Brain (organoid and tissue), 16 donors: ENCODE measurements at places on chromosomes 4 and X. TPM values are rescaled to one million over a fixed set of nuclear protein-coding genes. Genes with fewer than 3 reads are reported as not detected.

DNA sequence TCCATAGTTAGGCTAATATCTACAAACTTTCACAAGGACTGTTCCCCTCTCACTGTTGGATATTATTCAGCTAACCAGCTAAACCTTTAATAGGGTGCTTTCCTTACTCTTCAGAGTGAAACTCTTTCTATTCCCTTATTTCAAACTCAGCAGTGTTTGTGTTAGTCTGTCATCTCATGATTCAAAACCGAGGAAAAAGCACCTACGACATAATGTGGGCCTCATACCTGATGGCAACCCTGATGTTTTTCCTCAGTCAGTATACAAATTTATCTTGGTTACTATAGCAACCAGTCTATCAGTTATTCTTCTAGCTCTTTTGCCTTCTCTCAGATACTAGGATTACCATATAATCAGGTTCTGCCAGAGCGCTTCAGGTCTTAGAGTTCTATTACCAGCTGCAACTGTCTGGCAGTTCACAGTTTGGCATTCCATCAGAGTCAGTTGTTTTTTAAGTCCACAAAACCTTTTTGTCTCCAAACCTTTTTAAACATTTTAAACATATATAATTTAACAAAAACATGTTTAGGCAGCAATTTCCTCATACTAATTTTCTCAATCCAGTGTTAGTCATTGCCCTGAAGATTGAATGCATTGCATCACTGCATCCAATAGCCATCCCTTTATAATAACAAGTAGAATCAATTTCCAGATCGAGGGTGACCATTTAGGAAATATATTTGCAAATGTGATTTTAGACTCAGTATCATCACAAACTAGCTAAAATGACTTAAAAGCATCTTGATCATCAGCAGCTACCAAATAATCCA lies 7.4 kb downstream of the WDR44 start:
- no peak for DNase-seq

MAGEB10 gene
- polyA plus RNA-seq = not detected

DNA sequence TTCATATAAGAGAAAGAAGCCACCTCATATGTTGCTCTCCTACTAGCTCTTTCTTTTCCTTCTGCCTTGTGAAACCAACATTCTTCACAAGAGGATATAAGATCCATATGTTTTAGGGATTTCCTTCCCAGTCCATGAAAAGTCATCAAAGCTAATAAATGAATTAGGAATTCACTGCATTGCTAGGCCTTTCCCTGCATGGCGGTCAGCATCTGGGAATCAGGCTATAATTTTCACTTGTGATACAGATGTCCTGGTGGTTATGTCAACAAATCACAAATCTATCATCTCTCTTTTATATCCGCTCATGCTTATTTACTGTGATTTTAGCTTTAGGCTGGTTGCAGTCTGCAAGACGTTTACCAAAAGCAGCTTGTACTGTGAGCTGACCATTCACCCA lies 510.0 kb downstream of the NLGN4X start:
- DNase-seq = no peak

- no peak for DNase-seq
These were observed 11.4 kb downstream of the TMEM165 start for GRCh38 chr4:55407119-55407518.

DNA sequence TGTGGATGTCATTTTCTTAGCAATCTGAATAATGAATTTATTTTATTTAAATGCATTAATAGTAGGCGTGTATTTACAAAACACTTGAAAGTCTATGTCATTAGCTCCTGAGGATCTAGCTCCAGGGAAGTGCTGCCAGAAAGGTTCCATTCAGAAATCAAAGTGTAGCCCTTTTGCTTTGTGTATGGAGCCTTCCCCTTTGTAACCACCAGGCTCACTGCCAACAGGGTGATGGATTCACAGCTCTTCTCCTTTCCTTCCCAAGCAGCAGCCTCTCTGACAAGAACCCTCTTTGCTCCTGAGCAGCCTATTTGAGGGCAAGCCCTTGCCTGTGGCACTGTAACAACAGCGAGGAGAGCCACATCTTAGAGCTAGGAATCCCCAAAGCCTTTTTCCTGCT lies 286.0 kb upstream of the RASGEF1B start:
- peak; percentile 65 for DNase-seq

GAGE2A gene
- polyA plus RNA-seq = not detected

DNA sequence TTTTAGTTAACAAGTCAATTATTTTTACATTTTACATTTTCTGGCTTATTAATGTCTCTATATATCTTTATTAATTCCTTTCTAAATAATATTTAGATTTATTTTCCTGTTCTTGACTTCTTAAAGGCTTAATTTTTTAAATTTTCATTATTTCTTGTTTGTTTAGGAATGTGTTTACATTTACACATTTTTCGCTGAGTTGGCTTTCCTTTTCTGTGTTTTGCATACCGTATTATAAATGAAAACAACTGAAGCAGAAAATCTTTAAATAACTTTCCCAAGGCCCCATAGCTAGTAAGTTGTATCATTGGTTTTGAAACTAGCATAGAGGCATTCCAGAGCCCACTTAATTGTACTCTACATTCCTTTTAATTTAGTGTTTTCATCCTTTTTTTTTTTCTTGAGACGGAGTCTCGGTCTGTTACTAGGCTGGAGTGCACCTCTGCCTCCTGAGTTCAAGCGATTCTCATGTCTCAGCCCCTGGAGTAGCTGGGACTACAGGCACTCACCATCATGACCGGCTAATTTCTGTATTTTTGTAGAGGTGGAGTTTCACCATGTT lies 261.6 kb downstream of the IQCM start:
- no peak for DNase-seq

GRCh38 chr4:184895012-184895695 lies 69.4 kb upstream of the ACSL1 start:
- no peak for DNase-seq

DDX53 gene
- not detected for polyA plus RNA-seq

GRCh38 chrX:149629730-149630387 lies 1.7 kb downstream of the TMEM185A start:
- no peak for DNase-seq

- no peak for DNase-seq
These were observed 8.3 kb upstream of the GJB1 start for GRCh38 chrX:71214604-71215337.

DNA sequence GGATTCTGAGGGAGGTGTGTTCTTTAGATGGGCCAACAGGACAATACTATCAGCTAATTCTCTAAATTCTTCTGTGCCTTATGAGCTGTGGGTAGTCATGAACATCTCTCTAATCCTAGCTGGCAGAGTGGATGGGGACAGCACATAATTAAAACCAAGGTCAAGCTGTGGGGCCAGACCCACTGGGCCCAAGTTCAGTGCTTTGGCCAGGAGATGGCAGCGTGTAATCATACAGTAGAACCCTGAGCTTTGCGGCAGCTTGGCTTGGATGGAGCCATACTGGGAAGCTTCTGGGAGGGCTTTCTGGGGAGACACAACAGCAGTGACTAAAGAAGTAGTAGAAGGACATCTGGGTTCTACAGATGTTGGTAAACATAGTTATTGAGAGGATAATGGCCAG lies 140.3 kb upstream of the CXCL13 start:
- no peak for DNase-seq

PGAM4 gene
- polyA plus RNA-seq = not detected

DNA sequence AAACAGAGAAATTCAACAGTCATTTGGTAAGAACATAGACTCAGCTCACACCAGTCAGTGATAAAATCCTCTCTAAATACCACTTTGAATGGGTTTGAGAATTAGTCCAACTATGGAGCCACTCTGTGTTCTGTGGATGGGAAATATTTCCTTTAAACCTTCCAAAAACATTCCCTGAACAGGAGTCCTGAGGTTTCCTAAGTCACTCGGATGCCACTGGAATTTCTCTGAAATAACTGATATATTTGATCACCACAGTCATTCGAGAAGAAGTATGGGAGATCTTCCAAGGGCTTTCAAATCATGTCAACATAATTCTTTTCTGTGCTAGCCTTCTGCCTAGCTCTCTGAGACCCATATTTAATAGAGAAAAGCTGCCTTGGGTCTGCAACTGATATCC lies 958.6 kb downstream of the STIM2 start:
- DNase-seq = no peak

AKAP4 gene
- not detected for polyA plus RNA-seq
